ENCODE measurements at places on chromosomes 16 and 17.

DNA sequence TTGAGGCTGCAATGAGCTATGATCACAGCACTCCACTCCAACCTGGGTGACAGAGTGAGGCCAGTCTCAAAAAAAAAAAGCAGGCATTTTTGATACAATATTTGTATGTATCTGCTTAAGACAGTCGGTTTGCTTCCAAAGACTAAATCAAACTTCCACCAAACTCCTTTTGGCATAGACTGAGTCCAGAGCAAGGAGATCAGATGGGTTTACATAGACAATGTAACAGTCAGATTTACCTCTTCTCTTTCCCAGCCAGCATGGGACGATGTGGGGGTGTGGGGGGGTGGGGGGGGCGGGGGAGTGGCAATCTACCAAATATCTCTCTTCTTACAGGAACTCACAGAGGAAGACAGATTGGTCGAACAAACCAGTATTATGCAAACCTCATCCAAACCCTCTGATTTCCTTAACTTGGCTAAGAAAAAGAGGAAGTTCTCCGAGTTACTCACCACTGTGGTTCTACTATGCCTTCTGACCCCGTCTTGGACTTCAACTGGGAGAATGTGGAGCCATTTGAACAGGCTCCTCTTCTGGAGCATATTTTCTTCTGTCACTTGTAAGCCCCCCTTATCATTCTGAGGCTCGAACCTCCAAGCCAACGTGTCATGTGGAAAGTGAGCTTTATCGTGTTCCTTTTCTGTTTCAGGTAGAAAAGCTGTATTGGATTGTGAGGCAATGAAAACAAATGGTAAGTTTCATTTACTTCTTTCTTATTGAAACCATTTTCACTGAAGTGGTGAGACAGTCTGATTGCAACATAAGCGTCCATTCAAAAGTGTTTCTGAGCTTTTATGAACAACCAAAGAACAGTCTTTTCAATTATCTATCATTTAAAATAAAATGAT lies at the start of gene MILR1:
Gene MILR1, plus strand, starts transcription at position 451 of the 848 bp plus-strand sequence. Its CDS starts 54 bp downstream, at position 505.
- DNase-seq, result no peak

GRCh38 chr17:62778990-62779681 lies 29.0 kb downstream of the MARCHF10 start:
- DNase-seq, result peak; percentile 45

DNA sequence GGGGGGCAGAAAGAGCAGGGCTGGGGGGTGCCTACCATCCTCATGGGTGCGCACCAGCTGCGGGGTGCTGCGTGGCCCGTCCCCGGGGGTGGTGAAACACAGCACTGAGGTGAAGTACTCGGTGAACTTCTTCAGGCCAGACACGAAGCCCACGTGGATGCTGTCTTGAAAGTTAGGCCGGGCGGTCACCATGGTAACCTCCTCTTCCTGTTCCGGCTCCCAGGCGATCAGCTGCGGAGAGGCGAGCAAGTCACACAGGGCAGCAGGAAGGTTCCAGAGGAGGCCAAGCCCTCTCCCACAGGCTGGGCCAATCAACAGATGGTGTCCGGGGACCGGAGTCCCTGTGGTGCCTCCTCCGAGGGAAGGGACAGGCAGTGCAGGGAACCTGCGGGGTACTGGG lies 90.1 kb upstream of the CDC42EP4 start:
- peak; percentile 67 for DNase-seq

DNA sequence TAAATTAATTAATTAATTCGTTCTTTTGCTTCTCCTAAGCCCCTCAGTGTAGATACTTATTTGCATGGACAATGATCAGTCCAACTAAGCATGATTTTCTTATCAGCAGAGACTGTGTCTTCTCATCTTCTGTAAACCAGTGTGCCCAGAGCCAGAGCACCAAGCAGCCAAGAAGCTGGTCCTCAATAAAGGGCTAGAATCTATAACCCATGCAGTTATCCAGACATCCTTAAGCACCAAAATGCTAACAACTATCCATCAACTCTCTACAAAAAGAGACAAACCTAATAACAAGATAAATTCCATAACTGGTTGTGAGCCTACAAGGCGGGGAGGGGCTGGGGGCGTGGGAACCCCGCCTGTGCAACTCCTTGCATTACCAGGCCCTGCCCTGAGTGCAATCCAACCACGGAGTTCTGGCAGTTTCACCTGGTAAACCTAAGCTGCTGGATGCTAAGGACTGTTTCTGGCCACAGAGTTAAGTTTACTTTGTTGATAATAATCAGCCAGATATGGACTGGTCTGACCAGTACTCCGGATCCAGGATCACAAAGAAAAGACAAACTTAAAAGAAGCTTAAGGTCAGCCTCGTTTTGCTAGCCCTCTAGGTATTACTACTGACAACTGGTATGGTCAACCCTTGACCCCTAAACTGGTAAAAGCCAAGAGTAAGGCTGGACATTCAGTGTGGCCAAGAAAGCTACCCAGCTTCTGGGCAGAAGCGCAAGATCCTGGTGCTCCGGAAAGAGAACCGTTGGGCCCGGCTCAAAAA lies 51.5 kb downstream of the ZFHX3 start:
- DNase-seq, result no peak

DNA sequence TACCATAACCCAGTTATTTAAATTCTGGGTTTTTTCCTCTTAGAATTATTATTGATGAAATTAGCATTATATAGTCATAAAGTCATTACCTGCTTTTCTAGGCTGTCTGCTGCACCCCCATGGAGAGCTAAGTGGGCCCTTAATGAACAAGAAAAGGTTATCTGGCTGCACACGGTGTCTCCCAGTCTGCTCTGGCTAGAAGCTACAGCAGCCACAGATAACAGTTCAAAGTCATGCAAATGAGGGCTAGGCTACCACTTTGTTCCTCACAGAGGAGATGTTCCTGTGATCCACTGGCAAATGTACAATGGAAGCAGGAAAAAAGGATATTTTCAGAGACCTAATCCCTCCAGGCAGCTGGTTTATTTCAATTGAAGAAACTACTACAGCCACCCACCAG lies 112.1 kb downstream of the SNX11 start:
- no peak for DNase-seq

DNA sequence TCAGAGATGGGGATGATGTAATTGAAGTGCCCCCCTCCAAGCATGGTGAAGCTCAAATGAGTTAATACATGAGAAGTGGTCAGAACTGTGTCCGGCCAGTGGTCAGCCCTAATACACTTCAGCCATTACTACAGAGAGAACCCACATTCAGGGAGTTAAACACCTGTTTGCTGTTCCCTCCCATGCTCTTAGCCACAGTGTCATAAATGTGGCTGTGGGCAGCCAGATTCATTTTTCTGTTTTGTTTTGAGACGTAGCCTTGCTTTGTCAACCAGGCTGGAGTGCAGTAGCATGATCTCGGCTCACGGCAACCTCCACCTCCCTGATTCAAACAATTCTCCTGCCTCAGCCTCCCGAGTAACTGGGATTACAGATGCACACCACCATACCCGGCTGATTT lies 139.9 kb downstream of the DNAH9 start:
- no peak for DNase-seq

- peak; percentile 93 for DNase-seq
Observed at GRCh38 chr16:48623304-48624016, 13.5 kb upstream of the N4BP1 start.

DNA sequence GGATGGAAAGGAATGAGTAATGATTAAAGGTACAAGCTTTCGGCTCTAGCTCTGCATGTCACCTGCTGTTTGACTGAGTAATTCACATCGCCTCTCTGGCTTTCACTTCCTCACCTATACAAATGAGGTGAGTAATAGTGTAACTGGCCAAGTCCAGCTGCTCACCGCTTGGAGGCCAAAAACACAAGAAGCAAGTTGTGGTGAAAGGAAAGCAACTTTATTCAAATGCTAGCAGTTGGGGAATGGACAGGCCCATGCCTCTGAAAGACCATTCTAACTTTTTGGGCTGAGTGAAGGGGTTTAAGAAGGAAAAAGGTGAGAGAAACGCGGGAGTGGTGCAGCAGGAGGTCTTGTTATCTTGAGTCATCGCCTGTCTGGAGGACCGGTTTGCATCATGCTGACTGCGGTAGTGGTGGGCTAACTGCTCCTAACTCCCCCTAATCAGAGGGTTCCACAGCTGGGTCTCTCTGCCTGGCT lies 45.7 kb upstream of the CSNK2A2 start:
- no peak for DNase-seq
